Skin of body (tissue), 3 donors: ENCODE measurements at places on chromosomes 3 and 15.

GRCh38 chr3:186609247-186609868, 3.5 kb upstream of the AHSG start:
- DNase-seq, result no peak

- DNase-seq, result no peak
Measured at GRCh38 chr15:45827275-45827674, 192.4 kb downstream of the SQOR start.

DNA sequence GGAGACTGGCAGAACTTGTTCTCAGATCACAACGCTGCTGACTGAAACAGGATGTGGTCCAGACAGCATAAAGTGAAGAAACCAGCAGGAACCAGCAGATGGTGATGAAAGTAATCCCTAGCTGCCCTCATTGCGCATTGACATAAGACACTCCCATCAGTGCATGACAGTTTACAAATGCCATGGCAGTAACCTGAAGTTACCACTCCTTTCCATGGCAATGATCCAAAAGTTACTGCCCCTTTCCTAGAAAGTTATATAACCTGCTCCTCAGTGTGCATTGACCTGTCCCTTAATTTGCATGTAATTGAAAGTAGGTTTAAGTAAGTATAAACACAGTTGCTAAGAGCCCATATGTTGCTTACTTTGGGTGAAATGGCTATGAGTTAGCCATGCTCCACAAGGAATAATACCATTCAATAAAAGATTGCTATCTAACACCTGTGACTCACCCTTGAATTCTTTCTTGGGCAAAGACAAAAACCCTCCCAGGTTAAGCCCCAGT, 149.1 kb upstream of the CD96 start:
- no peak for DNase-seq

- DNase-seq, result no peak
Measured at GRCh38 chr3:62119139-62119538, 254.2 kb downstream of the FEZF2 start.

GRCh38 chr3:138205527-138205926, 18.4 kb downstream of the ARMC8 start:
- DNase-seq, result no peak

DNA sequence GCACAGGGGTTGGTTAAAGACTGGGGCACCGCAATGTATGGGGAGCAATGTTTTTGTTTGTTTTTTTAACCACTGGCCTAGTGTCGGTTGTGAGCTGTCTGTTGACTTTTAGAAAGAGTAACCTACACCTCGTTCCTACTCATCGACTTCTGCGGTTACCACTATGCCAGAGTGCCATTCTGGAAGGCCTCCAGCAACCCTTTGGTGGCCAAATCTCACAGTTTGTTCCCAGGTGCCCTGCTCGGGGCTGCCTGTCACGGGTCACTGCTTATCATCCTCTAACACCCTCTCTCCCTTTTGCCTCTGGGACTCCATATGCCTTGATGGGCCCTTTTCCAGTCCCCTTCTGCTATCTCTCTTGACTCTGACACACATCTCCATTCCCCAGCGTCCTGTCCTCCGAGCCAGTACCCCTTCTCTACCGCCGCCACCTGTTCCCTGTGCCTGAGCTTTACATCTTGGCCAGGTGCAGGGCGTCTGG, 290.4 kb upstream of the C2CD4B start:
- no peak for DNase-seq

DNA sequence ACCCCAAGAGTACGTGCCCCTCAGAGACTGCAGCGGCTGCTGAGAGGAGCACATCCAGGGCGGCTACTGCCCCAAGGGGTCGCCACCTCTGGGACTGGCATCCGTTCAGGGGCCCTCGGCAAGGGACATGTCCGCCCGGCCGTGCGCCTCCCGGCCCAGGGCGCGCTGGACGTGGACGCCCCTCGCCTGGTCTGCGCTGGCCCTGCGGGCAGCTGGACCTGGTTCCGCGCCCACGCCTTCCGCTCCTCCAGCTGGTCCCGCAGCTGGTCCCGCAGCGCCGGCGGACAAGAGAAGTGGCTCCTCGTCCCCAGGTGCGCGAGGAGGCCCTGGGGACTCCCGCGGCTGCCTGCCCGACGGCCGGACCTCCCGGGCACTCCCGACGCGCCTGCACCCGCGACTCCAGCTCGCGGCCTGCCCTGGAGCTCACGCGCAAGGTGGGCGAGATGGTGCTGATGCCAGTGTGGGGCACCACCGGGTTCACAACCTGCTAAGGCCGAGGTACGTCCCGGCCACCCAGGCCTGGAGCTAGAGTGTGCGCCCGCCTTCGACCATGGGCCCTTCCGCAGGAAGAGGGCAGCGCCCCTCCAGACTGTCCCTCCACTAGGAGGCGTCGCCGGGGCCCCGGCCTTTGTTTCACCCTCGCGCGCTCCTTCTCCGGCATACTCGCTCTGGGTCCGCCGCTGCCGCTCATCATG, 14.4 kb upstream of the GP9 start:
- no peak for DNase-seq

GRCh38 chr3:114336122-114336697, 42.4 kb downstream of the TIGIT start:
- no peak for DNase-seq

DNA sequence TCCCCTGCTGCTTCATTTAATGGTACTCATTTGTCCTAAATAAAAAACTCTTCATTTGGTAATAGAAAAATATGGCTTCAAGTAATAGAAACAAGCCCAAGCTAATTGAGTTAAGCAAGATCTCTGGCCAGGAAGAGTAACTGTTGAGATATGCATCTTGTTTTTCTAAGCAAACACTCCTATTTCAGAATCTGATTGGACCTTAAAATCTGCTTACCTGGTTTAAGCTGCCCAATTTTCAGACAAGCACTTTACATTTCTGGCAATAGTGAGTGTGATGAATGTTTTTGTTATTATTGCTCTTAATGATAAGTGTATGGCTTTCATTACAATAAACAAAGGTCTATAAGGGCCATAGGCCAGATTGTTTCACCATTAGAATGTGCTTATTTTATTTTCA, 86.2 kb downstream of the CMSS1 start:
- no peak for DNase-seq

- DNase-seq, result no peak
Measured at GRCh38 chr15:68655686-68656437, 77.1 kb downstream of the CORO2B start.

DNA sequence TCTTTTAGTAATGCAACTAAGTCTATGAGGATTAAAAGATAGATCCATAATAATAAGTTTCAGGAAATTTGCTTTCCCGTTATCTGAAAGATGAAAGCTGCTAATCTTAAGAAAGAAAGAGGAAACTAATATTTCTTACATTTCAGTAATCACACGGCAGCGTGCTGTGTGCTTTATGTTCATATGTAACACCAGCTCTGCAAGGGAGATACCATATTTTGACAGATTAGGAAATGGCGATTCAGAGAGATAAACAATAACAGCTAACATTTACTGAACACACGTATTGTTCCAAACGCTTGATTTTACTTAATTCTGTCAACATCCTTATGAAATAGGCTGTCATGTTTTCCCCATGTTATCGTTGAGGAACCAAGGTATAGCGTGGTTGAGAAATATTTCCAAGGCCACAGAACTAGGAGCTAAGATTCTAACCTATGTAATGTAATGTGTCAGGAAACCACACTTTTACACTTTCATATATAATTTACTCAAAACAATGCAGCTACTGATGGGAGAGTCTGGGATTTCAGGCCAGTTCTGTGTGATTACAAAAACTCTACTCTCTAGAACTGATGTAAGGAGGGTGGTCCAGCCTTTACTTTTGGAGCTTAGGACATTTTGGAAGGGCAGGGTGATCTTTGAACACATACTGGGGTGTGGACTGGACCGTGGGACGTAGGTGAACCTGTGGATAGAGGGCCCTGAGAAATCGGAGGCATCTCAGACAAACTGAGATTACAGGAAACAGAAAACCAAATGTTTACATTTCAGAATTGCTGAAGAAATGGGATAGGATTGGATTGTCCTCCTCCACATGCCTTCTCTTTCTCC, 100.6 kb downstream of the IL1RAP start:
- DNase-seq, result no peak

DNA sequence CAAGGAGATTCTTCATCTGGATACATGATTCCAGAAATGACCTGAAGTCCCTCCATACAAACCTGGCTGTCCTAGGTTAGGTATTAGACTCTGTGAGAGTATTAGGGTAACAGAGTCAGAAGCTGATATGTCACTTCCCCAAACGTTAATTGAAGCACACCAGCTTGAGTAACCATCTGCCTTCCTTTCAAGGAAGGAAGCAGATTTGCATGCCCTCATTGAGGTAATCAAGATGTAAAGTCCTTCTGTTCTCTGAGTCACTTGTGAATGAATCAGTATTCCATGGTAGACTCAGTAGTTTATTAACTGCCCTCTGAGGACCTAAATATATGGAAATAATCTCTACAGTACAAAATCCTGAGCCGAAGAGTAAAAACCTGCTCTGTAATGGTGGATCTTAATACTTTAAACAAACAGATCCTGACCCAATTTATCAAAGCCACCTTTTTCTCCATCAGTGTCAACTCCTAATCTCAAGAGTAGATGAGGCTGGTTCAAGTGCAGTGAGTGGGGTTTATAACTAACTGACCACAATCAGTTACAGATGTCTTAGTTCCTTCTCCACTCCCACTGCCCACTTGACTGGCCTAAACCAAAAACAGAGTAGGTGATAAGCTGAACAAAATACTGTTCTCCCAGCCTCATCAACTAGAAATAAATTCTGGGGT, 246.2 kb upstream of the CHRM5 start:
- DNase-seq, result no peak

DNA sequence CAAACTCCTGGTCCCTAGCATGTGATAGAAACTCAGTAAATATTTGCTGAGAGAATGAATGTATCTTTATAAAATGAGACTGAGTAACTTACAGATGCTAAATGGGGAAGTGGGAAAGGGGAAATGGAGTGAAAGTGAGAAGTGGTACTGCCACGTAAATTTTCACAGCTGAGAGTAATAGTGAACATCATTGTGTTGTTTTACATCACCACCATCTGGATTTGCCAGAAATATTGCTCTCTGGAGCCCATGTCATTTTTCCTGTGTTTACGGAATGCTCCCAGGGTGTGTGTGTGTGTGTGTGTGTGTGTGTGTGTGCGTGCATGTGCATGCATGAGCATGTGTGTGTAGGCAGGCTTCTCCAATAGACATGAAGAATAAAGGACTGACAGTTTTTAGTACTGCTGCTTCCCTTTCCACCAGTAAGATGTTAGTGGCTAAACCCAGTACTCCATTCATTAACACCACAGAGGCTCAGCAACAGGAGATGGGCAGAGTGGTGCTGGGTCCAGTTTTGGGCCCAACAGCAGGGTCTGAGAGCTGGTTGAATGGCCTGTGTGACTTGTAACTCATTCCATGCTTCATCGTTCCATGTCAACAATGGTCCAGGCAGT, 57.3 kb downstream of the DIPK2A start:
- DNase-seq, result peak; percentile 11

GRCh38 chr3:59065240-59065639, 15.4 kb upstream of the CFAP20DC start:
- no peak for DNase-seq

DNA sequence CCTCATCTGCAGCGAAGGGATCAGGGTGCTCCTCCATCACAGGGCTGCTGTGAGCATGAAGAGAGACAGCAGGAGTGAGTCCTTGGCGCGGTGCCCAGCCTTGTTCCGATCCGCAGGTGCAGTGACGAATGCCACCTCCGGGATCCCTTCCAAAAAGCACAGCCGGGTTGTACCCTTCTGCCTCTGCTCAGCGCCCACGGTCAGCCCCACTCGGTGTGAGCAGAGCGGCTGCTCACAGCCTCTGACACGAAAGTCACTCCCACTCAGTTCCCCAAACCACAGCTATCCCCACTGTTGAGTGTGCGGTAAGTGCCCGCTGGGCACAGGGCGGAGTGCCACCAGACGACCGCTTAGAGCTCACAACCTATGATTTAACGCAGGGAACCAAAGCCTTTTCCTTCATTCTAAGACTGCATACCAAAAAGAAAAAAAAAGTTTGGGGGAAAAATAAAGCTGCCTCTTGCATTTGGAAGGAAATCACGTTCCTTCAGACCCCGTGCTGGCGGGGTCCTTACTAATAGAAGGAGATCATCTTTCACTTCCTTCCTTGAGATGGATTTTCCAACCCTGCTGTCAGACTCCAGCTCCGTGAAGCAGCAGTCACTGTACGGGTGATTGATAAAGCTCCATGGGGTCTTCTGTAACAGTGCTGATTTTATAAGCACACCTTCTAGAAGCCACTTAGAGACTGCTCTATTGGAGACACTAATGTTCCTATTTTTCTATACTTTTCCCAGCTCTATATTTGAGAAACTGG, 34.7 kb upstream of the TUBGCP5 start:
- no peak for DNase-seq
